Activated T-helper 1 cell treated with anti-CD3 and anti-CD28 coated beads, Interleukin-12 subunit alpha, Interleukin-12 subunit beta, Interleukin-2, Interleukin-4 antibody, amounts not matched to agents 30 ng/mL and 10 ng/mL and 1 ng/mL, durations not matched to agents 14 hours and 24 hours and 36 hours (primary cell): ENCODE measurements at places on chromosomes 12 and 14. TPM values are rescaled to one million over a fixed set of nuclear protein-coding genes. Genes with fewer than 3 reads are reported as not detected.

DNA sequence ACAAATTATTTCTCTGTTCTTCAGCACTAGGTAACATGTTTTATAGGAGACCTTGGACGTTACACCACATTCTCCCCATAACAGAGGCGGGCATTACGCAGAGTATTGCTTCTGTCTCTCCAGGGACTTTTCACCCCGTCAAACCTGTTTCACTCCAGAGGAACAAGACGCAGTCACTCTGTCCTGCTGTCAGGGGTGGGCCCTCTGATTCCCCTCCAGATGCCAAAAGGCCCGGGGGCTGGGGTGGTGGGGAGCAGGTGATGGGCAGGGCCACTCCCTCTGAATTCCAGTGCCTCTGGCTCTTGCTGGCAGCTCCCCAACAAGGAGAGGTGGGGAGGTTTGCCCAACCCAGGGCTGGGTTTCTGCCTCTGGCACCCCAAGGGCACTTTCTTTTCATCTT lies 71.9 kb downstream of the NTF3 start:
- no peak for DNase-seq

DNA sequence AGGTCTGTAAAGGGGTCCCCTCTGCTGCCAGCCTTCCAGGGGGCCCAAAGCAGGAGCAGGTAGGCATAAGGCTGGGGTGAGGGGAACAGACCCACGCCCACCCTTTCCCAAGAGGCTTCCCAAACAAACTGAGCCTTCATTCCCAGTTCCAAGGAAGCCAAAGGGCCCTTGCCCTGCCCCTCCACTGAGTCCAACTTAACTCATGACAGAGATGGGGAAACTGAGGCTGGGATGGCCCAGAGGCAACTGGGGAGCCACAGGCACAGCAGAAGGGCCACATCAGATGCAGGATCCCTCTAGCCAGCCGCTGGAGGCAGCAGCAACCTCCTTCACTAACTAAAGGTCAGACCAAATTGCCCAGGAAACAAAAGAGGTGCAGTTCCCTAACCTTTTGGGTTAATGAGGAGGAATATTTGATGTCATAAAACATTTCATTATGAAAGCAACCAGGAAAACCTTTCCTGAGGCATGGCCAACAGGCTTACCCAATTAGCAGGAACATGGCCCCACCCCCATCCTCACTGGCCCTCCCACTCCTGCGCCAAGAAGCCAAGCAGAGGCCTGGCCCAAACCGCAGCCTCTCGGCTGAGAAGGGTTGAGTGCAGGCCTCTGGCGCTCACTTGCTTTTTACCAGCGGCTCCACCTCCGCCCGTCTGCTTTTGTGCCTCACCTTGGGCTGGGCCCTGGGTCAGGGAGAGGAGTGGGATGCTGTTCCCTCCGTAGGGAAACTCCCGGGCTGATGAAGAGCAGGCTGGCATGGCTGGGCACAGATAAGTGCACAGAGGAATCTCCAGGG lies 293.5 kb upstream of the RTL1 start:
- DNase-seq, result no peak

- no peak for DNase-seq
Measured at GRCh38 chr12:51846911-51847642, 1.4 kb downstream of the FIGNL2 start.

DNA sequence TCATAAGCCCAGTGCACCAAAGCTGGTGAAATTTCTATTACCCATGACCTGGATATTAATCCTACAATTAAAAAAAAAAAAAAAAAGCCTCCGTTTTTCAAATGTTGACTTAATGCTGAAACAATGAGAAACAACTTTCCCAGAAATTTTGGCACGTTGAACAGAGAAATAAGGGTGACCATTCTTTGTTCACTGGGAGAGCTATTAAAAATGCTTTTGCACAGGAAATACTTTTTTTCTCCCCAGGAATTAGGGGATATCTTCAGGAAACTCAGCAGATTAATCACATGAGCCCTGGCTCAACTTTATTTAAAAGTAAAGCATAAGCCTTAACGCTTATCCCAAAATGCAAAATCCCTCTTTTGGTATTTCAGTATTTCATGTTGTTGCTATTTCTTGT lies 54.8 kb upstream of the FLRT2 start:
- no peak for DNase-seq

- DNase-seq, result no peak
Measured at GRCh38 chr14:34361504-34362011, 100.5 kb downstream of the SPTSSA start.

DNA sequence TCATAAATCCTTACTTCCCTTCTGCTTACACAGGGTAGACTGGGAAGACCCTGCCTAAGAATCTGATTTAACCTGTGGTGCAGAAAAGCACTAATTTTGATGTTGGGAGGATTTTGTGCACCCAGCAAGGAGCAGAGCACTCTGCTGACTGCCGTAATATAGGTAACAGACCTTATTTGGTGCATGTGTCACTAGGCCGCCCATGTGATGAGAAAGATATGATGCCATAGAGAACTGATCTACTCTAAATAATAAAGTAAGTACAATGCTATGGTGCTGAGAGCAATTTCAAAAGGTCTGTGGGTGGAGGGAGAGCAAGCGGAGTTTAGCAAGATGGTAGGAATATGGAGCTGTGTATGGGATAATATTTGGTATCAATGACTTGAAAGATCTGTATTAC lies 1663.6 kb upstream of the SEL1L start:
- DNase-seq, result no peak

Gene OR4Q3
- total RNA-seq, result not detected in 2 replicates

Gene ENO2
- 147 and 156 TPM in 2 replicates for total RNA-seq
